A172 (cell line): ENCODE measurements at places on chromosomes 16 and 17. TPM values are rescaled to one million over a fixed set of nuclear protein-coding genes. Genes with fewer than 3 reads are reported as not detected.

OR4D1 gene
- total RNA-seq: not detected in 2 replicates

SGCA gene
- 0.22 and 9.3 TPM in 2 replicates for total RNA-seq

EVI2B gene
- total RNA-seq: 0.24 and 0.60 TPM in 2 replicates

SLC7A5 gene
- 75.8 and 85.2 TPM in 2 replicates for total RNA-seq

TBC1D3I gene
- total RNA-seq: 0.22 TPM in 1 of 2 replicates, not detected in the other

NOD2 gene
- not detected in 2 replicates for total RNA-seq

CACNA1H gene
- 2.0 and 3.4 TPM in 2 replicates for total RNA-seq

CTRL gene
- 0.33 and 0.96 TPM in 2 replicates for total RNA-seq

LYZL6 gene
- not detected in 2 replicates for total RNA-seq

DNA sequence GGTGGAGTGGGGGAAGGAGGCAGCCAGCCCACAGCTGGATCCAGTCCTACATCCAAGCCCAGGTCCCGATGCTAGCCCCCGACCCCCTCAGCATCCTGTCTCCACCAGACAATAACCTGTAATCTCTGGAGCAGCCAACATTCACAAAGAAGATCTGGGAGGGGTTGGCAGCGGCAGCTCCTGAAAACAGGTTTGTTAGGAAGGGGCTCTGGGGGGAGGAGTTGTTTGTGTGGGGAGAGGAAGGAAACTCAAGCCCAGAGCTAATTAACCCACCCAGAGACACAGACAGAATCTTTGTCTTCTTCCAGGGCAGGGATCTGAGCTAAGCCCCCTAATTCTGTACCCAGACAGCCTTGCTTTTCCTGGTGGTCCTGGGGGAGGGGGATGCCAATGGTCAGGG lies 4.6 kb upstream of the C17orf113 start:
- DNase-seq: no peak

DNA sequence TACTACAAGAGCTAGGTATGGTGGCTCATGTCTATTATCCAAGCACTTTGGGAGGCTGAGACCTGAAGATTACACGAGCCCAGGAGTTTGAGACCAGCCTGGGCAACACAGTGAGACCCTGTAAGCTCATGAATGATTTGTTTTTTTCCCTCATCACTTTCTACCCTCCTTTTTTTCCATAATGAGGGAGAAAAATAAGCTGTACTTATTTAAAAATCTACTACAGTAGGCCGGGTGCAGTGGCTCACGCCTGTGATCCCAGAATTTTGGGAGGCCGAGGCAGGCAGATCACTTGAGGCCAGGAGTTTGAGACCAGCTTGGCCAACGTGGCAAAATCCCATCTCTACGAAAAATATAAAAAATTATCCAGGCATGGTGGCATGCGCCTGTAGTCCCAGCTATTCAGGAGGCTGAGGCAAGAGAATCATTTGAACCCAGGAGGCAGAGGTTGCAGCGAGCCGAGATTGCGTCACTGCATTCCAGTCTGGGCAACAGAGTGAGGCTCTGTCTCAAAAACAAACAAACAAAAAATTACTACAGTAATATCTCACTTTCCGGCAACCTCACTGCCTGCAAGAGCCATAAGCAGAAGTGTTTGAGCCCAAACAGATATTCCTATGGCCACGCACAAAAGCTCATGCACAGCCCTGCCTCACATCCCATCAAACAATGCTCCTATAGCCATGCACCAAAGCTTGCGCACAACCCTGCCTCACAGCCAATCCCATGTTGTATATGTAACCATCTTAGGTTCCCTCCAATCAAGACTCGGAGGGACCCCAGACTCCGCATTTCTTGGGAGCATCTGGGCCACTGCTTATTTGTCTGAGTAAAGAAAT lies 37.4 kb downstream of the TK2 start:
- peak; percentile 50 for DNase-seq

GRCh38 chr16:72481419-72481818 lies 309.5 kb upstream of the PMFBP1 start:
- peak; percentile 18 for DNase-seq

DNA sequence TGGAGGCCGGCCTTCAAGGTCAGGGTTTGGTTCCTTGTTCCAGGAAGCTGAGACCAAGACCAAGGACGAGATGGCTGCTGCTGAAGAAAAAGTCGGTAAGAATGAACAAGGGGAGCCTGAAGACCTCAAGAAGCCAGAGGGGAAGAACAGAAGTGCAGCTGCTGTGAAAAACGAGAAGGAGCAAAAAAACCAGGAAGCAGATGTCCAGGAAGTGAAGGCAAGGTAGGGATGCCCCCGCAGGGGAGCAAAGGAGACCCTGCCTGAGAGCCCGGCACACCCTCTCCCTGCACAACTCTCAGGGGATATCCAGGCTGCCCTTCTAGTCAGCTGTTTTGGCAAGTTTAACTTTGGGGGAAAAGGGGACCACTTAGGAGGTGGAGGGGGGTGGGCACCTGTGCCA lies 29.0 kb downstream of the RNF213 start:
- DNase-seq: no peak

DNA sequence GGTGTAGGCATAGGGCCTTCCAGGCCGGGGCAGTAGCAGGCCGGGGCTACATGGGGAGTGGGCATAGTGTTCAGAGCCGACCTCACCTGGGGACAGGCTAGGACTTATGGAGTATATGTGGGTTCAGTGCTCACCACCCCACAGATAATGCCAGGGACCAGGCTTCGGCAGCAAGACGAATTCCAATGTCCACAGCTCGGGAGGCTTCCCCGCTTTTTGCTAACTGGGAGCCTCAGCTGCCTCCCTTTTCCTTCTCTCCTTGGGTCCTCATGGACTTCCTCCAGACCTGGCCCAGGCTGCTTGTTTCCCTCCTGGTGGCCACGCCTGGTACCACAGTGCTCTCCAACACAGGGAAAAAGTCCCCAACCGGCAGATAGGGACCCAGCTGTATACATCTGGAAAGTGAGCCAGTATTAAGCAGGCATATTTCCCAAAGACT lies 20.1 kb upstream of the SLC46A1 start:
- no peak for DNase-seq

GRCh38 chr17:56451629-56452028 lies 141.9 kb upstream of the NOG start:
- DNase-seq: no peak

DNA sequence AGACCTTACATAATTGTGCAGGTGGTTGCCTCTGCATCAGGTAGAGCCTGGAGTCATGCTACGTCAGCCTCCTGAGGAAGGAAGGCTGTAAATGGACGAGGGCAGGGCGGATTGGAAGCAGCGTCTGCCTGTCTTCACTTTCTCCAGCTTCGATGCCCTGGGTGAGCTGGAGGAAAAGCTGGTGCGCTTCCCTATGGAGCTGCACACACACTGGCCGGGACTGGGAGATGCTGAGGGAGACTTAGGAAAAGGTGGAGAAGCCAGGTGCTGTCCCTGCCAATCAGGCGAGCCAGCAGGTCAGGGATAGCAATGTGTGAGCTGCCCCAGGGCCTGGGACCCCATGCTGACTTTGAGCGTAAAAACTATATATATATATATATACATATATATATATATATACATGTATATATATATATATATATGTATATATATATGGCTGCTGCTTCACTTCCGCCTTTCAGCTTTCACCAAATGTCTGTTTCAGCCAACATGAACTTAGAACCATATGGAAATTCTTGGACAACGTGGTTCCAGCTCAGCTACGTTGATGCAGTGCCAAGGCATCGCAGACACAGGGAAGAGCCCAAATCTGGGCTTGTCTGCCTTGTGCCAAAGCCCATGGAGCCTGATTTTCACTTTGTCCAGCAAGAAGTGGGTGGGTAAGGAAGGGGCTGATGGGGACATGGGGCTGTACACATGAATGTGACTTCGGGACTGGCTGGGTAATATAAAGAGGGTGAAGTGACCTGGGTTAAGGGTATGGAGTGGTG lies 71.5 kb upstream of the NKD1 start:
- DNase-seq: no peak

DNA sequence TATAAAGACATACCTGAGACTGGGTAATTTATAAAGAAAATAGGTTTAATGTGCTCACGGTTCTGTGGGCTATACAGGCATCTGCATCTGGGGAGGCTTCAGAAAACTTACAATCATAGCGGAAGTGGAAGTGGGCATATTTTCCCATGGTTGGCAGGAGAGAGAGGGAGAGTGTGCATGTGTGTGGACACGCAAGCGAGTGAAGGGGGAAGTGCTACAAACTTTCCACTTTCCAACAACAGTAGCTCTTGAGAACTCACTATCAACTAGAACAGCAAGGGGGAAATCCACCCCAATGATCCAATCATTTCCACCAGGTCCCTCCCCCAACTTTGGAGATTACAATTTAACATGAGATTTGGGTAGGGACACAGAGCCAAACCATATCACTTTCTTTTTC lies 11.1 kb downstream of the TAOK1 start:
- DNase-seq: no peak

GRCh38 chr17:76281573-76282371 lies 16.6 kb downstream of the UBALD2 start:
- DNase-seq: no peak

GRCh38 chr17:80030730-80031410 lies 4.8 kb downstream of the TBC1D16 start:
- no peak for DNase-seq

DNA sequence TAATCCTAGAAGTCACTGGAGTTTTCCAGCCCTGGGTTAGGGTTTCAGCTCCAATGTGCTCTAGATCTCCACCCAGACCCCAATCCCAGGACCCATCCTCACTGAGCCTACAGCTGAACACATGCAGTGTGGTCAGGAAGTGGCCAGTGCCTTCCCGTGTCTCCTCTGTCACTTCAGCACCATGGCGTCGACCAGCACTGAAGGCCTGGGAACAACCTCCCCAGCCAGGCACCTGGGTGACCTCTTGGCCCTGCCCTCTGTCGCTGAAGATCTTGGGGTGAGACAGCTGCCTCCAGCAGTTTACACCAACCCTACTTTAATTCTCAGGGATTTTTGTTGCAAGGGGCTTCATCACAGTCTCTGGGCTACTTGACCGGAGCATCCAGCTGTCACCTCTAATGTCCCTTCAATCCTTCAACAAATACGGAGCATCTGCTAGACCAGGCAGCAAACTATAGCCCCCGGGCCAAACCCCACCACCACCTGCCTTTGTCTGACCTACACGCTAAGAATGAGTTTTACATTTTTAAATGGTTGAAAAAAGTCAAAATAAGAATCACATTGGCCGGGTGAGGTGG lies 18.0 kb upstream of the GSG1L start:
- no peak for DNase-seq

GRCh38 chr16:23920899-23921298 lies 85.1 kb downstream of the PRKCB start:
- no peak for DNase-seq

DNA sequence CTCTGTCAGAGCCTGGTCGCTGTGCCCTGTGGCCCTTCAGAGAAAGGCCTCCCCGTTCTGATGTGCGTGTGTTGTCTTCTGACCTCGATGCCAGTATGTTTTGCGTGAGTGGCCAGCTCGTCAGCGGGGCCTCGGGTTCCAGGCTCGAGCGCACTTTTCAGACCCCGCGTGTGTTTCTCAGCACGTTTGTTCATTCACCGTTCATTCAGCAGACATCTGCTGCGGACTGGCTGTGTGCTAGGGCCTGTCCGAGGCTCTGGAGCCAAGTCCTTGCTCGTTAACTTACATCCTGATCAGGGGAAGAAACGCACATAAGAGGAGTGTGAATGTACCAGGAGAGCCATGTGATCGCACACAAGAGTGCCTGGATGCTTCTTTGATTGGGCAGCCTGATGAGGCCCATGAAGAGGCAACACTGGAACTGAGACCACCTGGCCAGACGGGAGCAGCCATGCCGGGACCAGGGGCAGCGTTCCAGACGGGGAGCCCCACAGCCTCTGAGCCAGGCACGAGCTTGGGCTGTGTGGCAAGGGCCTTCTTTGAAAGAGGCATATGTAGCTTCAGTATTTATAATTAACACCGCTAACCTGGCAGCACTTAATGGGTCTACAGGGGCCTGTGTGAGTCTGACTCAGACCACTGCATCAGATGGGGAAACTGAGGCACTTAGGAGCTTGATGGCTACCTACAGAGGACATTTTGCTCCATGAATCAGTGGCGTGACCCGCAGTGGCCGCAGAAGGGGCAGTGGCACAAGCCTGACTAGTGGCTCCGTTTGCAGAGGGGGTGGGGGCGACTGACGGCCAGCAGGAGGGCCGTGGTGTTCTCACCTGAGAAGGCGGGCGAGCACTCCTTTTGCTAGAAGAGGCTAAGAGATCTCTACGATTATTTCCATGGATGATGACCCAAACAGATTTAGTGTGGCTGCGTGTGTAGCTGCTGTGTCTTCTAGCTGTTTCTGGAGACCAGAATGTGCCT lies 187.9 kb upstream of the CHMP6 start:
- no peak for DNase-seq

GRCh38 chr17:69729944-69730343 lies 315.4 kb downstream of the MAP2K6 start:
- DNase-seq: no peak

DNA sequence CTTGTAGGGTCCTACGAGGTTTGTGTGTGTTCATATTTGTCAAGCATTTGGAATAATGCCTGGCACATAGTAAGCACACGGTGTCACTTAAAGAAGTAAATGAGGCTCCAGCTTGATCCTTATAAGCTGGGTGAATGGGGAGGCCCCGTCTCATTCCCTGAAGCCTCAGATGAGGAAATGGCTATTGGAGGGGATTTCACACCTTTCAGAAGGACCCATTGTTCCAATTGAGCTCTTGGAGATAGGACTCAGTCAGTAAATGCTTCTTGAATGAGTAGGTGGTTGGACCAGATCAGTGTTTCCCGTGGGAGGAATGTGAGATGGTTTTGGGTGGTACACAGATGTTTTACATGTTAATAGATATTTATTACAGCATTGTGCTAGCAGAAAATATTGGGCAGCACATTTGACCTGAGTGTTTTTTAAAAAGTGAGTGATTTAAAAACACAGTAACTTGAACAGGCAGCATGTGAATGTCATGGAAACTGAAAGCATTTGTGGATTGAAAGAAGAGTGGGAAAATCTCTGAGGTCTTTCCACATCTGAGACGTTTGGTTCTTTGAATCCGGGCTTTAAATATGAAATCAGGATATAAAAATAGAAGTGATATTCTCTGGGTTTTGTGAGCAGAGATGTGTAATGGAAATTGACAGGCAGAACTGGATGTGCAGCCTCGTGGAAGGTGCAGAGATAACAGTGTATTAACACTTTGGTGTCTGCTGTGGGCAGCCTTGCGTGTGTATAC lies 36.4 kb upstream of the ARHGAP17 start:
- DNase-seq: no peak

- no peak for DNase-seq
Observed at GRCh38 chr17:10360578-10360977, 12.2 kb downstream of the MYH13 start.

GRCh38 chr17:64413513-64413912 lies 22.9 kb upstream of the PECAM1 start:
- no peak for DNase-seq

- no peak for DNase-seq
Observed at GRCh38 chr16:30340621-30341020, 14.5 kb downstream of the CD2BP2 start.
